Stimulated activated CD4-positive, alpha-beta T cell treated with anti-CD3 and anti-CD28 coated beads, Interleukin-1b, Interleukin-23, amount 100 ng/mL, for 24 hours (primary cell): ENCODE measurements at places on chromosomes 3 and 15.

DNA sequence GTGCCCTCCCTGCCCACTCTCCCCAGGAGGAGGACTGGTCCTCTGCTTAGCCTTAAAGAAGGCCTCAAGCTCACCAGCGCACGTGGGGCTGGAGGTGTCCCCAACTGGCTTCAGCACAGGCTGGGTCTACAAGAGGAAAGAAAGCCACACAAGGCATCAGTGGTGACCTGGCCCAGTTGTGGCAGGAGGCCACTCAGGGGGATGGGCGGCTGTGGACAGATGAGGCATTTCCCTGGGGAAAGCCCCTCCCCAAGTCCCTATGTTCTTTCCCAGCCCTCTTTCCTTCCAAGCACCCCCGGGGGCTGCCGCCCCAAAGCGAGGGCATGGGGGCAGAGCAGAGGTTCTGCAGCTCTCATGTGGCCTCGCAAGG, 155.2 kb upstream of the TLE3 start:
- DNase-seq, result no peak

- no peak for DNase-seq
These were observed 27.7 kb downstream of the CCDC13 start for GRCh38 chr3:42745291-42745745.

DNA sequence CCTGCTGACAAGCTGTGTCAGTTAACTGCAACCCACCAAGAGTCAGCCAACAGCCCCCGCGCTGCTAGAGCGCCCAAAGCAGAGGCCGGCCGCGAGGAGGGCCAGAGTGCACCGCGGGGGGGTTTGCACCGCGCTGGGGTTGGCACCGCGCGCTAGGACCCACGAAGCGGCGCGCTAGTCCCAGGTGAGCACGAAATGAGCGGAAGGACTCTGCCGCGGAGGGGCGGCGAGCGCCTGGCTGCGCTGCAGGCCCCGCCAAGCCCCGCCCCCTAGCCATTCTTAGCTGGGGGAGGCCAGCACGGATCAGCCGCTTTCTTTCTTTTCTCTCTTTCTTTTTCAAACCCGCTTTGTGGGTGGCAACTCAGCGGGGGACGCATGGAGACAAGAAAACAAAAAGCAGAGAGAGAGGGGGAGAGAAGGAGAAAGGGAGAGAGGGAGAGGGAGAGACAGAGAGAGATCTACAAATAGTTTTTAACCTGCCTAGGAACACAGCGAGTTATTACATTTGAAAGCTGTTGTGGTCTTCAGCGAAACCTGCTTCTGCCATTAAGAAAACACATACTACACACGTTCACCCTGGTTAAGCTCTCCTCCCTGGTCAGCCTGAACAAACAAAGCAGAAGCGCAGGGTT, 6.9 kb upstream of the FOXB1 start:
- DNase-seq, result no peak

DNA sequence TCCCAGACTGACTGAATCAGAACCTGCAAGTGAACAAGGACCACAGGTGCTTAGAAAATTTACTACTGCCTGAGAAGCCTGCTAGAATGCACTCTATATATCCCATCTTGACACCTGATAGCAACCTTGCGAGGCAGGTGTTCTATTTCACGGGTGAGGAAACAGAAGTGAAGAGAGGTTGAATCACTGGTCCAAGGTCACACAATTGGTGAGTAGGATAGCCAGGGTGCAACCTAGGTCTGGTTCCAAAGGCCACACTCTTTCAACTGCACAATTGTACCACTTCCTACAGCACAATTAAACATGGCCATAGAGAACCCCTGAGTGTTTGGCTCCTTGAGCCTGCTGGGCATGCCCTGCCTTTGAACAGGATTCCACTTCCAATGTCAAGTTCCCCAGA, 87.0 kb downstream of the RAB11A start:
- DNase-seq, result no peak

DNA sequence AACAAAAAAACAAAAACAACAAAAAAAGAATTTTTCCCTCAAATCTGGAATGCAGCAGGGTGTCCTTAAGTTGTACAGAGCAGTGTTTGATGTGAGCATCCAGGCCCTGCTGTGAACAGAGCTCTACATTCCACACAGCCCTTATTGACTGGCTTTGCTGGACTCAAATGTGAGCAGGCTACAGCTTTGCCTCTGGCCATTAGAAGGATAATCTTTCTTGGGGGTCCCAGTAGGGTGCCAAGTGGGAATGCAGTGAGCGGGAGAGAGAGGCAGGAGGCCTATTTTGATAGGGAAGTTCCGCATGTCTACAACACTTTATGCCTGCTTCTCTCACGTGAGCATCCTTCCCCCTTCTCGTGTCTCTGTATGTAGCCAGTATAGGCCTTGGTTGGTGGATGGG, 34.4 kb upstream of the TPRG1 start:
- DNase-seq, result no peak

DNA sequence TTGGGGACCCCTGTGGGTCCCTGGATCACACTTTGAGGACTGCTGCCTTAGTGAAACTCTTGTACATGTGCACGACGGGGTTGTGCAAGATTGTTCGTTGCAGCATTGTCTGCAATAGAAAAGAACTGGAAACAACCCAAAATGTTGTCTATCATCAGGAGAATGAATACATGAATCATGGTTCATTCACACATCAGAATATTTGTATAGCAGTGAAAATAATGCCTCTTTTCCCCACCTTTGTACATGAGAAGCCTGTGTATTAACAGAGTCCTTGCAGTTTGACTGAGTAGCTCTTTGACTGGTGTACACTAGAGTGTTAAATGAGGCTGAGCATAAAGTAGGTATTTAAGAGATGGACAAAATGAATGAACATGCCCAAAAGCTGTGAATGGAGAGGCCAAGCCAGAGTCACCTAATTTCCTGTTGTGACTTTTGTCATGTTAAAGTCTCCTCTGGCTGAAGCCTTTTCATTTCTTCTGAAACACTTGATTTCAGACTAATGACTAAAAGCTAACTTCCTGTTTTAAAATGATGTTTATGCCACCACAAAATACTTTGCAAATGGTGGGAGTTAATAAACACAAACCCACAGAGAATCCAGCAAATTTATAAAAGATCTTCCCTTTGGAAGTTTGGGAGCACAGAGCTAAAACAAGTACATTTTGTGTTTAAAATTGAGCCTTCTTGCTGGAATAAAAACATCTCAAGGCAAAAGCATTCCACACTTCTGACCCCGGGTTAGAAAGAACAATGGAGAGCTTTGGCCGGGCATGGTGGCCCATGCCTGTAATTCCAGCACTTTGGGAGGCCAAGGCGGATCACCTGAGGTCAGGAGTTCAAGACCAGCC, 20.6 kb upstream of the USP3 start:
- DNase-seq, result no peak

DNA sequence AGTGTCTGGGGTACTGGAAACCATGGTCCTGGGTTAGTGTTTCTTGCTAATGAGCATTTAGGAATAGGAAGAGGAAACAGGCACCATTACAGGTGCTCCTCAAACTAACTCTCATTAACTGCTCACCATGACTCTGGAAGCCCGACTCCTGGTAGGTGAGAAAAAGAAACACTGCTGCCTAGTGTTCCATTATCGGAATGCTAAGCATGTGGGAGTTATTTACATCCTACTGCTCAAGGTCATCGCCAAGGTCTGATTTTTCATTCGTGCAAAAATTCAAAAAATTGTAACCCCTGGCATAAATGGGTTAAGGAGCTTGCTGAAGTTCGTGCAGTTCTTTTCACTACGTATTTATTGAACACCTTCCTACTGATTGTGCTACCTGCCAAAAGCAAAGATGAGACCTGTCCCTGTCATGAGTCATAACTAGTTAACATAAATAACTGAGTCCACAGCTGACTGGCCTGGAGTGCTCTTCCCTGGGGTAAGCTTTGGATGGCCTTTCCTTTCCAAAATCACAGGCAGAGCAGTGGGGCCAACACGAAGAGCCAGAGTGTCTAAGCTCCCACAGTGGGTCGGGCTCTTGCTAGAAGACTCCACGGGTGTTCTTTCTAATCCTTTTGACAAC, 22.7 kb upstream of the PAQR5 start:
- DNase-seq, result no peak

DNA sequence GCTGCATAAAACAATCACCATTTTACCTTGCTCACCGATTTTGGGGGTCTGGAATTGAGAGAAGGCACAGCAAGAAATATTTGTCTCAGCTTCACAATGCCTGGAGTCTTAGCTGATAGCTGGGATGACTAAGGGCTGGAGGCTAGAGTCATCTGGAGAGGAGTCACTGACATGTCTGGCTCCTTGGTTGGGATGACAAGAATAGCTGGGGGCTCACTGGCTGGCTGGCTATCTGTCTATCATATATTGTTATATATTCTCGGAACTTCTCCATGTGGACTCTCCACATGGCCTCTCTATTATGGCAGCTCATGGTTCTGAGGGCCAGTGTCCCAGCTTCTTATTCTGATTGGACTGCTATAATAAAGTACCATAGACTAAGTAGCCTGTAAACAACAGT, 20.0 kb upstream of the TRIM71 start:
- no peak for DNase-seq

DNA sequence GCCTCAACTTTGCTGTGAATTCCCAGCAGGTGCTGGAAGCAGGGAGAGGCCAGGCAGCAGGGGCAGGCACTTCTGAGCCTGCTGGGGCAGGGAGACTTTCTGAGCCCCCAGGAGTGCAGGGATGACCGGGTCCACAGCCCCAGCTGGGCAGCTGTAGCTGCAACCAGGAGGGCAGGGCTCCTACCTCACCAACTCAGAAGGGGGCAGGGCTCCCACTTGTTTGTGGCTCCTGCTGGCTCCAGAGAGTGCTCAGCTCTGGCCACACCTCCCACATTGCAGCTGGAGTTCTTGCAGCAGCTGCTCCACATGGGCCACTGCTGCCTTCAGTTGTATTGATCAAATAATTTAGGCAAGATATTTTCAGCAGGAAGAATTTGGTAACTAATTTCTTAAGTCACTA, 812.3 kb downstream of the NSUN3 start:
- DNase-seq, result no peak

DNA sequence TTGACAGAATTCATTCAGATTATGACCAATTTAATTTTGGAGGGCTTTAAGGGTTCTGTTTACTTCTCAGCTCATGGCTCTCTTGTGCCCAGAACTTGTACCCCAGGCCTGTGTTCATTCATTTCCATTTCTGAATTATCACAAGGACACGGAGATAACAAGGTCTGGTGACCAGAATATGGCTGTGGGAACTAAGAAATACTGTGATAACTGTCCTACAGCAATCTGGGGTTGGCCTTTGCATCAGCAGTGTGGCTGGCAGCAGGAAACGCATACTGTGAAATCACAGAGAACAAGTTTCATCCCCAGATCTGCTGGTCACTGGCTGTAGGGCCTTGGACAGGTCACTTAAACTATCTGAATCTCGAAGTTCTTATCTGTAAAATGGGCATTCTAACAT, 41.8 kb upstream of the TPM1 start:
- no peak for DNase-seq

GRCh38 chr15:101472033-101472432, 17.5 kb downstream of the PCSK6 start:
- DNase-seq, result no peak

GRCh38 chr15:77187751-77188464, 117.0 kb upstream of the TSPAN3 start:
- peak; percentile 13 for DNase-seq

GRCh38 chr3:183070892-183071291, 28.4 kb downstream of the MCCC1 start:
- no peak for DNase-seq

- DNase-seq, result no peak
These were observed 197.1 kb downstream of the EPHB1 start for GRCh38 chr3:134992180-134992579.

DNA sequence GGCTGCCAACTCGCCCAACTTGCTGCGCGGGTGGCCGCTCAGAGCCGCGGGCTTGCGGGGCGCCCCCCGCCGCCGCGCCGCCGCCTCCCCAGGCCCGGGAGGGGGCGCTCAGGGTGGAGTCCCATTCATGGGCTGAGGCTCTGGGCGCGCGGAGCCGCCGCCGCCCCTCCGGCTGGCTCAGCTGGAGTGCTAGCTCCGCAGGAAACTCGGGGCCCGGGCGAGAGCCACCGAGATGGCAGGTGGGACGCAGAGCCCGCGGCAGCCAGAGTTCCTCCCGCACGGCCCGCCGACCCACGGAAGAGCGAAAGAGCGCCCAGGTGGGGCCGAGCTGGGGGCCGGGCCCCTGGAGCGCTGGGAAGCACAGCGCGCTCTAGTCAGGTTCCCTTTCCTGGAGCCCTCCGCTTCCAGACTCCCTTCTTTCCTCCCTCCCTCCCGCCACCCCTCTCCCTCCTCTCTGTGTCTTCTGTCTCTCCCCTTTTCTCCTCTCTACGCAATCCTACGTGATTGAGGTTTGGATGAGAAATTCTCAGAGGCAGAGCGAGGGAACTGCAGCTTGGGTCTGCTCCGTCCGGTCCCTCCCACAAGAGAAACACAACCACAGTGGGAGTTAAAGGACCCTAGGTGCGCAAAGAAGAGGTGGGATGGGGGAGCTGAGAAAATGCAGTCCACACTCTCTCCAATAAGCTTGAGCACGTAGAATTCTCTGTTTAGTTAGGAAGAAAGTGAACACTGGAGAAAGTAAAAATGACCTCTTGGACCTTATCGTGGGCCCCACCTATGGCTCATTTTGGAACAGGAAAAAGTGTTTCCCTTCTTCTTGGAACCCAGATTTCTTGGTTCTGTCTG, 317.3 kb downstream of the FGF12 start:
- no peak for DNase-seq

GRCh38 chr3:162274070-162274469, 777.5 kb downstream of the OTOL1 start:
- DNase-seq, result no peak

DNA sequence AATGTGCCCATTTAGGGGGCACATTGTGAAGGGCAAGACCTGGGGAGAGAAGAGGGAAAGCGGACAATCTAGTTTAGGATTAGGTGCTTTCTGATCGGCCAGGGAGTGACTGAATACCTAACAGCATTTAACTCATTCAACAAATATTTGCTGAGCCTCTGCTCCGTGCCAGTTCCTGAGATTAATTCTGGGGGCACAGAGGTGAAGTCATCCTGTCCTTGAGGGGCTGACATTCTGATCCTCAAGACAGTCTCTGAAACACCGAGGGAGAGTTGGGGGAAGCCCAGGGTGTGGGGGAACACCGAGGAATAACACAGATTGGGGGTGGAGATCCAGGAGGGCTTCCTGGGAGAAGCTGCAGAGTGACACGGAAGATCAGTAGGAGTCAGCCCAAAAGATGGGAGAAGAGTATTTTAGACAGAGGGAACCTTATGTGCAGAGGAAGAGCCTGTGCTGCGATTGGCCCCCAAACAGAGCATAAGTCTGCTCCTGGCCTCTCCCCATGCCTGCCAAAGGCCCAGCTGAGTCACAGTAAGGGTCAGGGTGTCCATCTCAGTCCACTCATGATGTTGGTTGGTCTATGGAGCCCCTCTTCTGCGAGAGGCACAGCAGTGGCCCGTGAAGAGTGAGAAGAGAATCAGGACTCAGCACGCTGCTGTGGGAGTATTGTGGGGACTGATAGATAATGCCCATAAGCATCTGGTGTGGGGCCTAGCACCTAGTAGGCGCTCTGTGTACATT, 60.2 kb downstream of the AMOTL2 start:
- no peak for DNase-seq

GRCh38 chr15:26773067-26773877, 406 bp upstream of the GABRB3 start:
- DNase-seq, result peak; percentile 4

DNA sequence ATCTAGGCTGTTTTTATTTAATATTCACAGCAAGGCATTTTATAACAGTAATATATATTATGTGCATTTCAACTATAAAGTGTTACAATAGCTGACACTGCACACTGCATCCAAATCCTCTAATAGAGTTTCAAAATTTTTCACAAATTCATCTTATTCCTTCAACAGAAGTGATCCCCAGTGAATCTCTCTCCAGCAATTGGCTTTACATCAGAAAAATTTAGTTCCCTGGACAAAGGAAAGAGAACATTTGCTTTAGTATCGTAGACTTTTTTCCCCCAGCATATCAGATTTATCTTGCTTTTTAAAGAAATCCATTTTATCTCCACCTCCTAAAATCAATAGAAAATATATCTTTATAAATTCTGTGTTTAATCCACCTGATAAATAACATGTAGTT, 868.6 kb downstream of the TBL1XR1 start:
- DNase-seq, result no peak
